ENCODE measurements at places on chromosomes 2 and 18.
A peak's percentile ranks its signal among the peaks of the same experiment; 100 is the strongest.

- DNase-seq: no peak
Measured at GRCh38 chr2:156490466-156490840, 54.3 kb downstream of the GPD2 start.

- DNase-seq: peak; percentile 11
Measured at GRCh38 chr2:137865954-137866540, 98.2 kb upstream of the HNMT start.

DNA sequence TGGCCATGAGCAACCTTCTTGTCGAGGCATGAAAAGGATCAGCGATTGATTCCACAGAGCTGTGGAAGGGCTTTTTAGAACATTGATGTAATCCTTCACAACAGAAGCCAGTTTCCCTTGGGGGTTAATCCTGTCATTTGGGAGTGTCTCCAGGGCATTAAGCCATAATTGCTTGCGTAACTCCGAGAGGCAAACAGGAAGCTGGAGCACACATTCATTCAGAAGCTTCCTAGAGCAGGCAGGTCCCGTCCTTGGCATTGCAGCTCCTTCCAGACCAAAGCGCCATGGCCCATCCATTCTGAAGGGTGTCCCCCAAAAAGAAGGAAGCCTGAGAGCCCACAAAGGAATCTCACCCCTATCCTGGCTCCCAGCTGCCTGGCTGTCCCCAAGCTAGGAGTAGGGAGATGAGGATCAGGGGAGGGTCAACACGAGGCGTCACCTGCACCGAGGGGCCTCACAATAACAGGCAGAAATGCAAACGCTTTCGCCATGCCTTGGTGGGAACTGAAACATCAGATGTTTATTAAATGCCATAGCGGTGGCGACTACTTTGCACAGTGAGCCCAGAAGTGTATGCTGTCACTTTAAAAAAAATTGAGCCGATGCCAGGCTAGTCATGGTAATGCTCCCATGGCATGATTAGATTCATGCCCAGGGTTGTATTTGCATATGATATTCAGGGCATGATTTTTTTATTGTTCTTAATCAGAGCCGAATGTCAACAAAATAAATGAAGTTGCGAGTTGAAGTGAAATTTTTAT, 339.4 kb downstream of the BCL11A start:
- no peak for DNase-seq

GRCh38 chr2:74764429-74765272, 69.3 kb upstream of the HK2 start:
- DNase-seq: peak; percentile 80

DNA sequence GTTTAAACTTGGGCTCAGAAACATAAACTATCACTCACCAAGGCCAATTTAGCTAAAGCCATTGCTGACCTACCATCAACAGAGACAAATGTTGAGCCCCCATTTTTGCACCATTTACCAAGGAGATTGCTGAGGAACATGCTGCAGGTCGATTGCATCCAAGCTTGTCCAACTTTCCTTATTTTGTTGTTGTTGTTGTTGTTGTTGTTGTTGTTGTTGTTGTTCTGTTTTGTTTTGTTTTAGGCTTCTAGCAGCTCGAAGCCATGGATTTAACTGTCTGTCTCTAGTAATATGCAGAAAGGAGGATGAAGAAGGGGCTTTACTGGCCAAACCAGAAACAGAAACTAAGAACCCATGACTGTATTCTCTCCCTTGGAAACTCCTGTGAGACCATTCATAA, 571.5 kb downstream of the IRS1 start:
- no peak for DNase-seq
